NCI-H1105 treated with DMSO at 0.1 percent for 48 hours (cell line): ENCODE measurements at places on chromosomes 4 and X.

DNA sequence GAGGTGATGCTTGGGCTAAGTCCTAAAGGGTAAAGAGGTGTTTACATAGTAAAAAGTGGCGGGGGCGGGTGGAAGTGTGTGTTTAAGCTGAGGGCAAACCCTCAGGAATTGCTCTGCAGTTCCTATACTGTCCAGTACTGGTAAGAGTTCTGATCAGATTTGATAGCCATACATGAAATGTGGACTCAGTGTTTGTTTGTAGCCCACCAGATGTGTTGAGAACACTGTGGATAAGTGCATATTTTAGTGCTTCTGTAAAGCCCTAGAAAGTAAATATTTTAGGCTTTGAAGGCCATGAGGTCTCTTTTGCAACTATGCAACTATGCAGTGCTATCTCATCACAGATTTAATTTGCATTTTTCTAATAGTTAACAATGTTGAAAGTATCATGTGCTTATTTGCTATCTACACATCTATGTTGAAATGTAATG, 80.7 kb upstream of the EOLA2 start:
- DNase-seq = no peak

GRCh38 chrX:41733939-41734338, 10.0 kb downstream of the GPR82 start:
- no peak for DNase-seq

- DNase-seq = no peak
These were observed 105.1 kb downstream of the SPRY1 start for GRCh38 chr4:123501733-123502132.

DNA sequence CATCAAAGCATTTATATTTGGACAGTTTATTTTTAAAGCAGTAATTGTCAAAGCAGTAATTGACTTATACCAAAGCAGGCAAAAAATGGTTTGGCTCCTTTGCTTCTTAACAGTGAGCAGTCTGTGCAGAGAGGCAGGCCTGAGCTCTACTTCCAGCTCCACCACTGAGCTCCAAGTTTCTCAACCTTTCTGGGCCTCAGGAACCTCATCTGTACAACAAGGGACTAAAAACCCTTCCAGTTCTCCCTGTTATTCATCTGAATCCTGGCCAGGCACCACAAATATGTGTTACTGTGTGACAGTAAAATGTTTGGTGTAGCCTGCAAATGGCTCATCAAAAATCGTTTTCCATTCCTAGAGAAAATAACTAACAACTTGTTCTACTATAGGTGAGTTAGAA, 88.7 kb upstream of the TTC29 start:
- DNase-seq = no peak

DNA sequence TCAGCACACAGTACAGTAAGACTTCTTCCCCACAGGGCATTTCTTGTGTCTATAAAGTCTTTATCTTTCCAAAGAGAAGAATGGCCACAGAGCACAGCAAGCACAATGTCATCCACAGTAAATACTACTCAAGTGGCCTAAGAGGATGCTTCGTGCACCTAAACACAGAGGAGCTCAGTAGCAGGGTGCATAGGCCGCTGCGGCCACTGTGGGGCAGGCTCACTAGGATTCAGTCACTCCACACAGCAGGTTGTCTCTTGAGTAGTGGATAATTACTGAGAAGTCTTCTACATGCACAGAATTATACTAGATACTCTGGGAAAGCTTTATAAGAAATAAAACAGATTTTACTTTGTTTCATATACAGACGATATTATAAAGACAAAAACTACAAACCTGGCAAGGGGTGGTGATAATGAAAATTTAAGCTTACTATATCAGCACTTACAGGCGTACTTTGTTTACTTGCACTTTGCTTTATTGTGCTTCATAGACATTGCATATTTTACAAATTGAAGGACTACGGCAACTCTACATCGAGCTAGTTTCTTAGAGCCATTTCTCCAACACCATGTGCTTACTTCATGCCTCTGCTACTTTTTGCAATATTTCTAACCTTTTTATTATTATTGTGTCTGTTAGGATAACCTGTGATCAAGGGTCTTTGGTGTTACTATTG, 78.5 kb downstream of the PRDM5 start:
- no peak for DNase-seq

GRCh38 chr4:121266982-121267381, 102.9 kb upstream of the TNIP3 start:
- DNase-seq = no peak

DNA sequence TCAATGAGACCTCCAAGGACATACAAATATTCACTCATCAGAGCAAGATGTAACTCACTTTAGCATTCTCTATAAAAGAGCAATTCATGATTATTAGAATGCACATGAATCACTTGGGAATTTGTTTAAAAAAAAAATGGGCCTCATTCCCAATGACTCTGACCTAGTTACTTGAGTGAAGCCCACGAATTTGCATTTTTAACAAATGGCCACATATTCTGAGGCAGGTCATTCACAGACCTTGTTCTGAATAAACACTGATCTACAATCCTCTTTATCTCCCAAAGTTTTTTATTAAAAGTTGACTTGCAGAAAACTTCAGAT, 255.1 kb upstream of the VEGFC start:
- no peak for DNase-seq

- no peak for DNase-seq
These were observed 142.5 kb downstream of the HHIP start for GRCh38 chr4:144788469-144788868.

GRCh38 chrX:5449323-5449722, 779.3 kb downstream of the NLGN4X start:
- no peak for DNase-seq

DNA sequence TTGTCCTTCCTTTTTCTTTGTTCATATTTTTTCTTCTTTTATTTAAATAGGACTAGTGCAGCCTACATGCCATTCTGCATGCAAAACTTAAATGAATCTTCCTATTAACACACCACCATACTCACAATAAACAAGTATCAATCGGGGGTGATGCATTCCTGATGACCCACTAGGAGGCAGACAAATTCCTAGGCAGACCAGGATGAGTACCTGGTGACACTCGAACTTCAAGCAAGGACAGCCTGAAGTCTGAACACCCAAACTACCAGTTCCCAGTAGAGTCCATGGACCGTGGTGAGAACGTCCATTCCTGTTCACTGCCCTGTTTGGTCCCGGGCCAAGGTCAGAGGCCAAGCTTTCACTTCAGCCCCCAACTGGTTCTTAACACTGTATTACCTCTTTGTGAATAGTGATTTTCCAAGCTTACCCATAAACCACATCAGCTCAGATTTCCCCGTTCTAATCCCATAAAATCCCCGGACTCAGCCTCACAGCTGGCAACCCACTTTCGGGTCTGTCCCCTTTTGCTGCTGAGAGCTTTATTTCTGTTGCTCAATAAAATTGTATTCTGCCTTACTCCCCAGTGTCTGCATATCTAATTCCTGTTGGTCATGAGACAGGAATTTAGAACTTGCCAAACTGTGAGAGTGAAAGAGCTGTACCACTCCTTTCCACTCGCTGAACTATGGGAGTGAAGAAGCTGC, 1286.6 kb downstream of the FSTL5 start:
- DNase-seq = no peak

- no peak for DNase-seq
These were observed 27.2 kb downstream of the NOP14 start for GRCh38 chr4:2935762-2936743.

DNA sequence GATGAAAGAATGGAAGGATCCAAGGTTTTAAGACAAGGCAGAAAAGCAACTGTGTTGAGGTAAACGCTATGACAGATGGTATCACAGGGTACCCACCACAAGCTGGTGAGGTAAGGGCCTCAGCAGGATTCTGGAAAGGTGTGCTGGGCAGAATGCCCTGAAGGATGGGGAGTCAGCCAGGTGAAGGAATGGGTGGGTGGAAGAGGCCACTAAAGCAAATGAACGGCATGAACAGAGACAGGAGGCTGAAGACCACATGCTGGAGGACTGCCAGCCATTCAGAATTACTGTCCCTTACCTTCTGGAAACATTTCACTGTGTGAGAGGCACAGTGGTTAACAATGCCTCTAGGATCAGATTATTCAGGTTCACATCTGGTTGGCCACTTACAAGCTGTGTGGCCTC, 23.6 kb downstream of the GPRIN3 start:
- DNase-seq = no peak

DNA sequence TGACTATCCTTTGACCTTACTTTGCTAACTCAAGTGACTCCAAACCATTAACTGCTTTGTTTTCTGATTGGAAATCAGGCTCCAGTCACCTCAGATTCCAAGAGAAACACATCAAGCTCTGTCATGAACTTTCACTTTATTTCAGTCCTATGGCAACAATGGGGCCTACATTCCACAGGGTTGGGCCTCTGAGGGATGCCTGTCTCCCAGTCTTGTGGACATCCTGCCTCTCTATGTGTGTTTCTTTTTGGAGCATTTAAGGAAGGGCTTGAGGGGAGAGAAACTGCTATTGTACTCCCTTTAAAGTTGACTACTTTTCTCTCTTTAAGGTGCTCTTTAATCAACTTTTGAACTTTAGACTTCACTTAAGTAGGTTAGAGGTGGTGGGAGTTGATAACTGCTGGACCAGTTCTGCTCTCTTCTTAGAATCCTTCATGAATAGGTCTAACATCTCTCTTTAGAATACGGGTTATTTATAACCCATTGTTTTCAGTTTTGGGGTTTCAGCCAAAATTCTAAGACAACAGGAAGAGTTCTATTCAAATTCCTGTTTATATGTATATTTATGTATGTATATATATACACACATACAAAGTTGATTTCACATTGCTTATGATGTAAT, 274.3 kb upstream of the NR3C2 start:
- DNase-seq = no peak

DNA sequence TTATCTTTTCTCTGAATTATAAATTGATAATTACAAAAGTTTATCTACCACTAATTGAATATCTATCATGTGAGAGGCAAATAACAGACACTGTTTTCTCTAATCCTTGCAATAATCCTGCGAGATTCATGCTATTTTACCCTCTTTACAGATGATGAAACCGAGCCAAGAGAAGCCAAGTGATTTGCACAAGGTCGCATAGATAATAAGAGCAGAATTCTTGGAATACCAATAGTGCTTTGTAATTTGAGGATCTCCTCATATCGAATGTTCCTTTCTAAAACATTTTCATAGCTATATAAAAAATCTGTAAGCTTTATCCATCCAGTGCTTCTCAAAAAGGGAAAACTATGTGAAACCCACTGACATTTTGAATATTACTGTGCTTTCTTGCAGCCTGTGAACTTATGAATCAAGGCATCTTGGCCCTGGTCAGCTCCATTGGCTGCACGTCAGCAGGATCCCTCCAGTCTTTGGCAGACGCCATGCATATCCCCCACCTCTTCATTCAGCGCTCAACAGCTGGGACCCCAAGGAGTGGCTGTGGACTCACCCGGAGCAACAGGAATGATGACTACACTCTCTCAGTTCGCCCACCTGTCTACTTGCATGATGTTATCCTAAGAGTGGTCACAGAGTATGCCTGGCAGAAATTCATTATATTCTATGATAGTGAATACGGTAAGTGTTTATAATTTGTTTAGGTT, 743.8 kb upstream of the ATOH1 start:
- DNase-seq = no peak

DNA sequence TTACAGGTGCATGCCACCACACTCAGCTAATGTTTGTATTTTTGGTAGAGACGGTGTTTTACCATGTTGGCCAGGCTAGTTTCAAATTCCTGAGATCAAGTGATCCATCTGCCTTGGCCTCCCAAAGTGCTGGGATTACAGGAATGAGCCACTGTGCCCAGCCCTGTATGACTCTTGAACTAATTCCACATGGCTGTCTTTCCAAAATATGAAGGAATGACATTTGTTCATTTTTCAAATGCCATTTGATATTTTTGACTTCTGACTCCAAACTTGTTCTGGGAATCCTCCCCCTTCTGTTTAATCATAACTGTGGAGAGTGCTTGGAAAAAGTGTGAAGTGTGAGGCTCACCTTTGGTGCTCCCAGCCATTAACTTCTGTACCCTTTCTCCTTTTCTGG, 119.2 kb downstream of the NHS start:
- DNase-seq = no peak

- no peak for DNase-seq
These were observed 255.3 kb downstream of the RAPGEF2 start for GRCh38 chr4:159358226-159358625.

DNA sequence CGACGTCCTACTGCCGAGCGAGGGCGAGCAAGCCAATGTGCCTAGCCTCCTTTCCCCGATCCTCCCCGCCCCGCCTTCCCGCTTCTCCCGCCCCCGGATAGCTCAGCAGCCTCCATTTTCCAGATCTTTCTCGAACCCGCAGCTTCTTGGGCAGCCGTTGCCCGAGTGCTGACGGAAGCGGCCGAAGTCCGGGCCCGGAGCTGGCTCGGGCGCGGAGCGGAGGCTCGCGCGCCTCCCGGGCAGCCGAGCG, 172 bp upstream of the HSPA4L start:
- DNase-seq = no peak

GRCh38 chr4:23976423-23976822, 86.6 kb upstream of the PPARGC1A start:
- no peak for DNase-seq

DNA sequence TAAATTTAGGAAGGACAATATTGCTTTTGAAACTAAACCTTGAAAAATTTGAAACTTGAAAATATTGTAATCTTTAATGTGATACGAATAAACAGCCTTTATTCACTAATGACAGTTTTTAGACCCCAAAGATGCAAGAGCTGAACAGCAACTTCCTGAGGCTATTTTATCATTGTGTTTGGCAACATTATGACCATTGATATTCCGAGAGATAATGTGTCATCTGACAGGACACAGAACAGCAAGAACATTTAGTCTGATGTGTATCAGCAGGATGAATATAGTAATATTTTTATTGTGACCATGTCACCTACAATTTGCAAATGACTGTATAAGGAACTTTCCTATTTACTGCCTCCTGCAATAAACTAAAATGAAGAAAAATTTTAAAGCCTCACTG, 316.0 kb downstream of the ADAM29 start:
- DNase-seq = no peak

GRCh38 chr4:102526532-102526931, 25.4 kb downstream of the NFKB1 start:
- no peak for DNase-seq

- DNase-seq = peak; percentile 78
These were observed 124.5 kb upstream of the NOCT start for GRCh38 chr4:138890891-138891570.

DNA sequence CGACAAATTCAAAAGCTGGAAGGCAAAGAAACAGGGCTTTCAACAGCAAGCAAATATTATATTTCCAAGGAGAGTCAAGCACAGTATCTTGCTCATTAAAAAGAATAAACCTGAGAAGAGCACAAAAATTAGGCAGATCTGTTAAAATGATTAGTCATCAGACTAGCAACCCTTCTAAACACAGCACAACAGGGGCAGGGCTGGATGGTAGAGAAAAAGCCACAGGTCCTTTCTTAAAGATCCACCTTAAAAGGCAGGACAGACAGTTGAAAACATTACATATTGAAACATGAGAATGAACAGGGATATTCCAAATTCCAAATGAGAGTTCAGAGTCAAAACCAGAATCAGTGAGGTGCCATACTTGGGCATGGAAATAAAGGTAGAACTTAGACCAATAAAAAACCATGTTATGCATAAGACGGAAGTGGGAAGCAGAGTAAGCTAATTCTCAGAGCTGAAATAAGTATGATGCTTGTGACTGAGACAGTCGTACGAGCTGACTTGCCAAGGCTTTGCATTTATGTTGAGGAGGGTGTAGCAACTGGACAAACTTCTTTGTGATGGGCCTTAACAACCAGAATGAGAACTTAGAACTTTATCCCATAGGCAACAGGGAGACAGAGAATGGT, 126.9 kb upstream of the FAM9B start:
- no peak for DNase-seq

- no peak for DNase-seq
These were observed 52.2 kb downstream of the DCUN1D4 start for GRCh38 chr4:51895158-51895557.

GRCh38 chrX:118197730-118198129, 81.1 kb upstream of the KLHL13 start:
- DNase-seq = no peak
